Spinal cord (tissue), 10 donors: ENCODE measurements at places on chromosomes 5 and 9. TPM values are rescaled to one million over a fixed set of nuclear protein-coding genes. Genes with fewer than 3 reads are reported as not detected.

DNA sequence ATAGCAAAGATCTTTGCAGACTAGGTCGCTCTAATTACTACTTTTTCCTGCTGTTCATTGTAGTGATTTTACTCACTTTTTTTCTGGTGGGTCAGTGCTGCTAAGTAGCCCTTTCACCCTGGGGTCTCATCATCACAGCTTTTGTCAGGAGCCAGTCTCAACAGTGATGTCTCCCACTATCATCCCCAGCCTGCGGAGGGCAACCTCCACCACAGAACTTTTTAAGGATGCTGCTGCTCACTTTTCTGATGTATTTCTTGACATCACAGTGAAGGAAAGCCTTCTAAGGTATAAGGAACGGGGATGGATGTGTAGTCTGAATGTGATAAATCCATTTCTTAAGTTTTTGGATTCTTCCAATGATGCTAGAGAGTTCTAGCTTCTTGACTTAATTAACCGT is 242.5 kb upstream of the RIOK2 start:
- no peak for DNase-seq

- DNase-seq, result no peak
These were observed 2.7 kb downstream of the VPS13A start for GRCh38 chr9:77180056-77180455.

DNA sequence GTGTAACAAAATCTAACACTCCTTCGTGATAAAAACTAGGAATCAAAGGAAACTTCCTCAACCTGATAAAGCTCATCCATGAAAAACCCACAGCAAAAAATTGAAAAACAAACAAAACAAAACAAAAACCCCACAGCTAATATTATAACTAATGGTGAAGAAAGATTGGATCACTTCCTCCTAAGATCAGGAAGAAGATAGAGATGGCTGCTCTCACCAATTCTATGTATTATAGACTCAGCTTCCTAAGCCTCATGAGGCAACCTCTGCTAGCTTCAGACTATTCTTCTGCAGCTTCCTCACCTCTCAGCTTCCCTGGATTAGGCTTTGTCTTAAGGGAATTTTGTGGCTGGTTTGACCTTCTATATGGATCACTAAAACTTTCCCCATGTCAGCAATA is 40.1 kb downstream of the PHAX start:
- no peak for DNase-seq

DNA sequence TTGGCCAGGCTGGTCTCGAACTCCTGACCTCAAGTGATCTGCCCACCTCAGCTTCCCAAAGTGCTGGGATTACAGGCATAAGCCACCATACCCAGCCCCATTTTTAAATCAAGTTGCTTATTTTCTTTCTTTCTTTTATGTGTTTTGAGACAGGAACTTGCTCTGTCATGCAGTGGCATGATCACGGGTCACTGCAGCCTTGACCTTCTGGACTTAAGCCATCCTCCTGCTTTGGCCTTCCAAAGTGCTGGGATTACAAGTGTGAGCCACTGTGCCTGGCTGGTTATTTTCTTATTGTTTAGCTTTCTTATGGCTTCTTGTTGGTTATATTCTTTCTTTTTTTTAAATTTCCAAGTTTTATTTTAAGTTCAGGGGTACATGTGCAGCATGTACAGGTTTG is 79.7 kb upstream of the C5orf63 start:
- DNase-seq, result no peak

GRCh38 chr9:14245901-14246525 is 67.9 kb downstream of the NFIB start:
- no peak for DNase-seq

GRCh38 chr5:34499001-34499734 is 157.0 kb upstream of the RAI14 start:
- DNase-seq, result no peak

DNA sequence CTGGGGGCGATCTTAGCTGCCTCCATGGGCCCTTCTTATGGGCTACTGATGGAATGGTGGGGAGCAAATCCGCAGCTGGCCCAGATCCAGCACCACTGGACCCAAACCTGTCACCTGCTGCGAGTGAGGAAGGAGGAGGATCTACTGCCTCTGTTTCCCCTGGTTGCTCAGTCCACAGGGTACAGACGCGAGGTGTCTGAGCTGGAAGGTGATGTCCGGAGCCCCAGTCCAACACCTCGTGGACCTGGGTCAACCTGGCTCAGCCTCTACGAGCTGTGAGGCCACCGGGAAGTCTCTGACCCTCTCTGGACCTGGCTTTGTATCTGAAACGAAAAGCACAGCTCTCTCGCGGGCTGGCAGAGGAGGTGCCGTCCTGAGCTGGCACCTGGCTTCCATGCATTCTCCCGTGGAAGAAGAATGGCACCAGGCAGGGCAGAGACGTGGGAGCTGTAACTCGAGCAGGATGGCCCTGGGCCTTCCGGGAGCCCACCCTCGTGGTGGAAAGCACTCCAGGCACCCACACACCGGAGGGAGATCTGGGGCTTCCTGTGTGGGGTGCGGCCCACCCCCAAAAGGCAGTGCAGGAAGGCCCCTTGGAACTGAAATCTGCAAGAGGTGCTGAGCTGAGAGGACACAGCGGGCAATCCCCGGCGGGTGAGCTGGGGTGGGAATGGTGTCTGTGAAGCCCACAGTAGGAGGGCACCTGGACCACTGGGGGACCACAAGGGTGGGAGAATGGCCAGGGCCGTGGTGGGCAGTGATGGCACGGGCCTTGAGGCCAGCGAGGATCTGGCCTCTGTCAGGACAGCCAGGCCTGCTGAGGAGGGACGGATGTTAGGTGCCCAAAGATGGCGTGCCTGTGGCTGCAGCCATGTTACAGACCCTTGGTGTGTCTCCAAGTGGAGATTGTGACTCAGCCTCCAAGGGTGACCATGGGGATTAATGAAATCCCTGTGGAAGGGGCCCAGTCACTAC is 133.4 kb downstream of the OLFM1 start:
- no peak for DNase-seq

- no peak for DNase-seq
These were observed 42.0 kb downstream of the SSBP2 start for GRCh38 chr5:81708889-81709288.

- DNase-seq, result peak; percentile 23
These were observed 239.7 kb upstream of the DAP start for GRCh38 chr5:11000515-11001353.

- no peak for DNase-seq
These were observed 202.1 kb upstream of the SLC30A5 start for GRCh38 chr5:68891718-68892117.

DNA sequence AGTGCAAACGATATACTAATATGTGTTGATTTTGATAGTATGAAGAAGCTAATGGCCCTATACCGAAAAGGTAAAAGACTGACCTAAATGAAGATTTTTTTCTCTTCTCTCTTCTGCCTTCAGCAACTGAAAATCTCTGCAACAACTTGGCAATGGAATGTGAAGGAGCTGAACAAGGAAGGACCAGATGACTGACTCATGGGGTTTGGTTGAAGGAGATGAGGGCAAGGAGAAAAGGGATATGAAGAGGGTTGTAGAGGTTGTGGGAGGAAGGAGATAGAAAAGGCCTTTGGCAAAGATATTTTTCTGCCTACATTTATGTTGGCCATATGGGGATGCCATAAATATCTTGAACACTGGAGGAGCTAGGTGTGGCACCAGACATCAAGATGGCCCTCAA is 129.7 kb upstream of the CHD1 start:
- DNase-seq, result no peak

GRCh38 chr5:5688194-5688924 is 265.9 kb downstream of the ICE1 start:
- DNase-seq, result peak; percentile 11

DNA sequence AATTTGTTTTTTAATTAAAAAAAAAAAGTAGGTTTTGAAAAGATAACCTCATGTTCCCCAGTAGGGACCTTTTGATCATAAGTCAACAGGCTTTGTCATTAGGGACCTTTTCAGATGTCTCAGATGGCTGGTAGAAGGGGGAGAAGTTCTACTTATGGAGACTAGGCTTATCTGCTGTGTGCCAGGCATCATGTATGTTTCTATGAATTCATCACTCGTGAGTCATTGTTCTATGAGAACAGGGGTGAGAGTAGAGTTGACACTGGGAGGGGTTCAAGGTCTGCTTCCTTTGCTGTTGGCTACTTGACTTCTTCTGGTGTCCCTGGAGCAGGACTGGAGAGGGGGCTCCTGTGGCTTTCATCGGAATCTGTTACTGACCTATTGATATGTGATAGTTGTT is 138.8 kb downstream of the KDM4C start:
- DNase-seq, result no peak

DNA sequence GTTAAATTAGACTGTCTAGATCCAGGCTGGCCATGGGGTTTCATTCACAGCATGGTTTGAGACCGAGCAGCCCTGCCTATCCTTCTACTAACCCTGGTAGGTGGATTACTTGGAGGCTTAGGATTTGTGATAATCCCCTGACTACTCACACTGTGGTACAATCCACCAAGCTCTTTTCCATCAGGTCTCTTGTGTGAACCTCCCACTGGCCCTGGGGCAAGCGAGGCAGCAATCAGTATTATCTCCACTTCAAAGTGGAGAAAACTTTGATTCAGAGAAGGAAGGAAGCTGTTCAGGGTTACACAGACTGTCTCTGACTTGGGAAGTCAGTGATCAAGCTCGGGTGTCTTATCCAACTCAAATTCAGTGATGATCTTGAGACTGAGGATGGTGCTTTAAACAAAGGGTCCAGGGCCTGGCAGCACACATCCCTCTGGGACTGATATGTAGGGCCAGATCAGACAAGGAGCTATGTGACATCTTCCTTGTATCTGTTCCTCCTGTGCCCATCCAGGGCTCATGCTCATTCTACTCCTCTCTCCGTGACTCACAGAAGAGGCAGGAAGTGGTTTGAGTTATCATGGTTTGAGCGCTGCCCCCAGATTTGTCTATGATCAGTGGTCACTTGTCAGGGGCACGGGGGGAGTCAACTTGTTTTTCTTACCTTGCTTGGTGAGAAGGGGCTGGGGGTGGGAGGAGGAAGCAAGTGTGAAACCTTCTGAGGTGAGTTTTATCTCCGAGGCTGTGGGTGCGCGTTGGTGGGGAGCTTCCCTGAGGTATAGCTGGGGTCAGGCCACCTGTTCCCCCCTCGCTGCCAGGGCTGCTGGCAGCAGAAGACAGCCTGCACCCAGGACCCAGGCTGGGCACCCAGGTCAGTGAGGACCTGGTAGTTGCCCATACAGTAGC is 48.6 kb downstream of the RGS3 start:
- DNase-seq, result no peak

- DNase-seq, result no peak
These were observed 667.2 kb downstream of the BRINP1 start for GRCh38 chr9:118701985-118702384.

- no peak for DNase-seq
These were observed 6.4 kb upstream of the ANKRD31 start for GRCh38 chr5:75243100-75243499.

GRCh38 chr9:76373784-76374474 is 20.3 kb downstream of the RFK start:
- DNase-seq, result no peak

Gene OXCT1
- total RNA-seq, result 103 TPM

Gene TAF11L5
- not detected for total RNA-seq

Gene GDNF
- 0.17 TPM for total RNA-seq

Gene PTPRD
- total RNA-seq, result 229 TPM

Gene DMRT3
- total RNA-seq, result 0.30 TPM

Gene IFNB1
- not detected for total RNA-seq

Gene TOR4A
- 1.3 TPM for total RNA-seq

Gene ROR2
- total RNA-seq, result 3.1 TPM

Gene TRIM36
- 50.3 TPM for total RNA-seq

Gene AQP7
- total RNA-seq, result 0.33 TPM
